GM12865 (cell line): ENCODE measurements at places on chromosomes 6 and 20.

GRCh38 chr6:109369728-109370127 lies 12.5 kb downstream of the CD164 start:
- DNase-seq, result no peak

DNA sequence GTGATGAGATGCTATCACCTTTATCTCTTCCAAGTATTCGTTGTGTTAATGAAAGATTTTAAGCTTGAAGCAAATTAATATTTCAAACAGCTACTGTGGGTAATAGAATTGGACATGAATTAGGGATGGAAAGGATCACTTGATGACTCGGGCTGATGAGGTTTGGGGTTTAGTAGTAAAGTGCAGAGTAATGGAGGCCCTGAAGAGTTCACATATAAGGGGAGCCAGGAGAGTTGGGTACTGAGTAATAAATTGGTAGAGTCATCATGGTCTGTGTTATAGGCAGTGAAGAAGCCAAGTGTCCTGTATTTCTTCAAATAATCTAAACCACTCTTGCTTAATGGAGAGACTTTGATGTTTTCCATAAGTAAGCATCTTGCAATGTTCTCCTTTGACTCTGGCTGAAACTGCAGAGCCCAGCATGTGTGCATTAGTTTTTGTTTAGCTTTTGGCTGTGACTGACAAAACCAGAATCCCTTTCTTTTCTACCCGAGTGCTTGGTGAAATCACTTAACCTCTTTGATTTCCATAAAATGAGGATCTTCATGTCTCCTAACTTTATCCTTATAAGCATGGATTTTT lies 57.6 kb downstream of the L3MBTL3 start:
- DNase-seq, result no peak

DNA sequence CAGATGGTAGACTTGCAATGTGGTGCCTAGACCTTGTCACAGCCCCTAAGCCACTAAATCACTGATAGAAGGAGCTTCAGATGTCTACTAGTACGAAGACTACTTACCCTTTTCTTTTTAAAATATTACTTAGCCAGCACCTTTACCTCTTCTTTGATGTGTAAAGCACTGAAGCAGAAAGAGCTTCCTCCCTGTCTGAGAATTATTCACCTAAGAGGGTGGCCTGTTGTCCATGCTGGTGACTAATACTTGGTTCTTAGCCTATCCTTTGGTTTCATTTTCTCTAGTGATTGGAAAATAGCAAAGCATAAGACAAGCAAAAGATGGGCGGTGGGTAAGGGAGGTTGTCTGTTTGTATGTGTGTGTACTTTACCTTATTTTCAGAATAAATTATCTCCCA lies 794.6 kb downstream of the TFAP2A start:
- peak; percentile 46 for DNase-seq

DNA sequence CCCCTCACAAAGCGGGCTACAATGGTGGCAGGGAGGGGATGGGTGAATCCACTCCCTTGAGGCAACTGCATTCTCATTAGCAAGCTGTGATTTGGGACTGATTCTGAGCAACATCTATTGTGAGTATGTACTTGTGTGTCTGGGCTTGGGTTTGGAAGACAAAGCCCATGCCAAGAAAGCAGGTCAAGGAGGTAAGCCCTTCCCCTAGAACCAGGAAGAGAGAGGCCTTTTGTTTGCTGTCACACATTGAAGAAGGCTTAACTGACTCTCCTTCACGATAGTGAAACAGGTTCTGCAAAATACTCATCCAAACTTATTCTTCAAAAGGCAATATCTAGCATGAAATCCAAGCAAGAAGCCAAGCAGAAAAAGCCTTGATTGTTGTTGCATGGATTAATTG lies 403.1 kb upstream of the ID4 start:
- no peak for DNase-seq

DNA sequence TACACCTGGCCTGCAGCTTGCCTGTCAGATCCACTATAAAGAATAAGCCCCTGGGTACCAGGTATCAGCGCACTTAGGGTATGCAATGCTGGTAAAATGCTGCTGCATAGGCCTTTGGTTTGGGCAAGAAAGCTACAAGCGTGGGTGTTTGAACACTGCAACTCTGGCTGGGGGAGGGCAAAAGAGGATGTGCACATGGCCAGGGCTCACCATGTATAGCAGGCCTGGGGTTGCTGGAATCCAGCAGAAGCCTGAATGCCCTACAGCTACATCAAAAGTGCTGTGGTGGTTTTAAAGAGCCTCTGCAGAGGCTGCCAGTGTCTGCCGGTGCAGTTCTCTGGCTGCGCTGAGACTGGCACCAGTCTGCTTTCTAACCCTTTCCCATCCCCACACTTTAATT lies 51.7 kb downstream of the UQCC1 start:
- no peak for DNase-seq

DNA sequence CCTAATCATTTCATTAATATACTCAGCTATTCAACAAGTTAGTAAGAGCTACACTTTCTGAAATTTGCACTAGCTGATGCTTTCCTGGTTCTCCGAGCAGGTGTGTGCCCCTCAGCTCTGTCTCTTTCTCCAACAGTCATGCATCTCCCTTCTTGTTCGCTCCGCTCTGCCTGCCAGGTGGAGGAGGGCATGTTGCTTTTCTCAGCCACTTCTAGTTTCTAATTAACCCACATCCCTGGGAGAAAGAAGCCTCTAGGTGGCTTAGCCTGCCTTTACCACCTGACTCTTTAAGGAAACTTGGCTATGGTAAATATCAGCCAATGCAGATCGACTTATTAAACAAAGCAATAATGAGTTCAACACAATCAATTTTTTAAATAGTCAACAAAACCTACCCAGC lies 34.2 kb downstream of the LRFN2 start:
- no peak for DNase-seq

DNA sequence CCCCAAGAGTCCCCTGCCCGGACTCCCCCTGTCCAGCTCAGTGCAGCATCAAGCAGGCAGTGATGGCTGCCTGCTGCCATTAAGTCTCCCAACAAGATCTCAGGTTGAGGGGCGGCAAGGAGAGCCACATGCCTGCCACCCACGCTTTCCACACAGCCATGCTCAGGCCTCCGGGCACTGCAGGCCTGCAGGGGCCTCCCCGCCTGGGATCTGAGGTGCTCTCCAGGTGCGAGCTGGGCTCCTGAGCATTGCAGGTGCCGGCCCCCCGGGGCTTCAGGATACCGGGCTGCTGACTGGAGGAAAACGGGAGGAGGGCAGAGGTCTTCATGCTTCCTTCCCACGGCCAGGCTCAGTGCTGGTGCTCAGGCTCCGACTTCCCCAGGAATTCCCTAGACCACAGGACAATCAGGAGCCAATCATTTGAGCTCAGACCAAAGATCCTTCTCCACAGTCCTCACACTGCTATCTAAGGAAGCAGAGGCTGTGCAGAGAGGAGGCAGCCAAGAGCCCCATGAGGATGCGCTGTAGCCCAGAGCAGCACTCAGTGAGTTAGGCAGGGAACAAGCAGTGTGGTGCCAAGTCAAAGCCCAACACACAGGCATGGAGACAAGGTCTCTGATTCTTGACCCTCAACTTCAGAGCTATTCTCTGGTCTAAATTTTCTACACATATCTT lies 52.7 kb downstream of the PYGB start:
- no peak for DNase-seq

GRCh38 chr20:10940941-10941340 lies 267.1 kb upstream of the JAG1 start:
- peak; percentile 80 for DNase-seq

- DNase-seq, result no peak
Observed at GRCh38 chr20:10250902-10251301, 32.3 kb downstream of the SNAP25 start.

- no peak for DNase-seq
Observed at GRCh38 chr20:33827634-33828325, 16.6 kb downstream of the CHMP4B start.

DNA sequence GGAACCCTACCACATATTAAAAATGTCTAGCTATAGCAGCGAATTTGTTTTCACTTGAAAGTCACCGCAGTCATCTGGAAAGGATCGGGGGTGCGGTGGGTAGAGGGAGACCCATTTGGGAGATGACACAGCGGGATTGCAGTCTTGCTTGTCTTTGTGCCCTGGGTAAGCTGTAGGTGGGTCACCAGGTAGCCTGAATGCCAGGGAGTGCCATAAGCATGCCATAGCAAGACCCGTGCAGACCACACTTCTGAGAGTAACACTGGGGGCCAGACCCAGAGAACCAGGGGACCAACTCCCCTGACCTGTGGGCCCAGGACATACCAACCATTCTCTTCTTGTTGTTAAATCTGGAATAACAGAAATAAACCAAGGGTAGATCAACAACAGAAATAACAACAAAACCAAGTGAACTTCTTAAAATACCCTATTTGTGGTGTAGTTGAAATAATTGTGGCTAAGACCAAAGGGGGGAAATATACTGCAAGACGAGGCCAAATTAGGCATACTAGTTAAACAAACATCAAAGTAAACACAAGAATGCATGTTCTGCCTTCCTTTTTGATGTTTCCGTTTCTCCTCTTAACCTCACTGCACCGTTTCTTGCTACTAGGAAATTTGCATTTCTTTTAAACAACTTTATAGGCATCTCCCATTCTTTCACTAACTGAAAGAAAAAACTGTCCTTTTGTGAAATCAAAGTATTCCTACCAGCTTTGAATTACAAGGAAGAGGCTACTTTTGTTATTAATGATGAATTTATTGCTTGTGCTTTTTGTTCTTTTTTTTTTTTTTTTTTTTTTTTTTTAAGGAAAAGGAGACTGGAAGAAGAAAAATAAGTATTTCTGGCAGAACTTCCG lies 128.2 kb downstream of the SASH1 start:
- peak; percentile 14 for DNase-seq

DNA sequence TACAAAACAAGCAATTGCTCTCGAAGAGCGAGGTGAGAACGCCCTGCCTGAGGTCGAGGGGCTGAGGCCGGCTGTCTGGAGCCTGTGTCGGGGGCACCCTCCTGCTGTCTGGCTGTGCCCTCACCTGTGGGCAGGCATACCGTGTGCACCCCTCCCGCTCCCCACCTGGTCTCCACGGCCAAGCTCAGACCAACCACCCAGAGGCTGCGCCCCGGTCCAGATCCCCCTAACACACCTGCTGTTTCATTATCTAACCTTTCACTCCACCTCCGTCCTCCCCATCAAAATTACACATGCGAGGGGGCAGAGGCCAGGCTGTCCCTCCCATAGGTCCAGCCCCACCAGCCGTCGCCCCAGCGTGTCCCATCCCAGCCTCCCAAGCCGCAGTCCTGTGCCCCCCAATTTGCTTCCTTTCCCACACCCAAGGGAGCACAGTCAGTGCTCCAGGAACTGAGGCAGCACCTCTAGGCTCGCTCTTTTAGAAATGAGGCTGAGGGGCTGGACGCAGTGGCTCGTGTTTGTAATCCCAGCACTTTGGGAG lies 35.2 kb downstream of the NTSR1 start:
- DNase-seq, result no peak

GRCh38 chr6:14408446-14408845 lies 290.9 kb downstream of the CD83 start:
- no peak for DNase-seq

GRCh38 chr6:22906091-22906549 lies 336.8 kb downstream of the HDGFL1 start:
- no peak for DNase-seq

DNA sequence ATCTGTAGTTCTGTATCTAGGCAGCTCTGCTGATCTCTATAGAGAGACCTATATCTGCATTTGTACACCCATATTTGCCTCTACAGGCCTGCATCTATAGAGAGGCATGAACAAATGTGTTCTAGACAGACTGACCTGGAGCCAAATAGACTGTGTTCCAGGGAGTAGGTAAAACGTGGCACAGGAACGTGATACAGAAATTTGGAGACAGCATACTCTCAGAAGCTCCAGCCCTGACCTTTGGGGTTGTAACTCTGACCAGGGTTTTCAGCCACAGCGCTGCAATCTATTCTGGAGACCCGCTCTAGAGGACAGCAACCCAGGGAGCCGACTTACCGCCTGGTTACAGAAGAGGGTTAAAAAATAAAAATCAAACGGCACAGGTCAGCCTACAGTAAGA lies 983 bp downstream of the RBBP9 start:
- peak; percentile 47 for DNase-seq

- peak; percentile 88 for DNase-seq
Observed at GRCh38 chr6:149032599-149033405, 284.7 kb upstream of the TAB2 start.

DNA sequence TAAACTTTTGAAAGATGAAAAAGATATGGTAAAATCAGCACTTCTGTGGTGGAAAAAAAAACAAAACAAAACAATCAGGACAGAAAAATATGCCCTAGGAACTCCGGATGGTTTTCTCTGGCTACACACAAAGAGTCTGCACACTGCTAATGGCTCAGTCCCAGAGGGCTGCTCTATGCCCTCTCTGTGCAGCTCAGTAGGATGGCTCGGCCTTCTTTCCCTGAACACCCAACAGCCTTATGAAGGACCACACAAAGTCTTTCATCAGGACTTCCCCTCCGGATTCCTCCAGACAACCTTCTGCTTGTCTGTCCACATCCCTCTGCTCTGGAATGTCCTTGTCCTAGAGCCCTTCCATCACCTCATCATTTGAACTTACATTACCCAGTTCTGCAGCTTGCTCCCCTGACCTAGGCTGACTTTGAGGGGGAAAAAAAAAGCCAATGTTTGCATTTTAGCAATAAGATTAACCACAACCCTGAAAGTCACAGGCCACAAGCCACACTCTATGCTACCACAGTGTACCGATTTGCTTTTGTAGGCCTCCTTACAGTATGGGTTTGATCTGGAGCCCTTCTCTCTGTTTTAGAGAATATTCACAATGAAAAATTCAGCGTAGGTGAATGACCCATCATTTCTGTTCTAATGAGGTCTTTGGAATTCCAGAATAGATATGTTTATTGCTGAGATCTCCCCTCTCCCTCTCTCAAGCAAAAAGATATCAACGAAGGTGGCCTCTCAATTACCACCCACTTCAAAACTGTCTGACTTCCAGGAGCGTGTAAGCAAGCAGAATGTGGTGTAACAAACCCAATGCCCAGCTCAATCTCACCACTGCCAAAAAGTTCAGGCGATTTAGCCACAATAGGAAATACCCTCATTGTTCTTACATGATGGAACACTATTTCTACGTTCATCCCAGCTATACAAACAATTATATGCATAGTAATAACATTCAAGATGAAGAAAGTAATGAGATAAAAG lies 164.0 kb downstream of the GMDS start:
- DNase-seq, result peak; percentile 76

GRCh38 chr20:9225879-9226278 lies 157.0 kb downstream of the PLCB4 start:
- no peak for DNase-seq

- no peak for DNase-seq
Observed at GRCh38 chr6:87995461-87995860, 52.2 kb upstream of the SPACA1 start.
